ENCODE measurements at places on chromosomes 3 and 15.

- DNase-seq = no peak
Measured at GRCh38 chr15:67701669-67702068, 123.6 kb upstream of the SKOR1 start.

GRCh38 chr15:95698951-95699350 is 631.5 kb upstream of the NR2F2 start:
- no peak for DNase-seq

DNA sequence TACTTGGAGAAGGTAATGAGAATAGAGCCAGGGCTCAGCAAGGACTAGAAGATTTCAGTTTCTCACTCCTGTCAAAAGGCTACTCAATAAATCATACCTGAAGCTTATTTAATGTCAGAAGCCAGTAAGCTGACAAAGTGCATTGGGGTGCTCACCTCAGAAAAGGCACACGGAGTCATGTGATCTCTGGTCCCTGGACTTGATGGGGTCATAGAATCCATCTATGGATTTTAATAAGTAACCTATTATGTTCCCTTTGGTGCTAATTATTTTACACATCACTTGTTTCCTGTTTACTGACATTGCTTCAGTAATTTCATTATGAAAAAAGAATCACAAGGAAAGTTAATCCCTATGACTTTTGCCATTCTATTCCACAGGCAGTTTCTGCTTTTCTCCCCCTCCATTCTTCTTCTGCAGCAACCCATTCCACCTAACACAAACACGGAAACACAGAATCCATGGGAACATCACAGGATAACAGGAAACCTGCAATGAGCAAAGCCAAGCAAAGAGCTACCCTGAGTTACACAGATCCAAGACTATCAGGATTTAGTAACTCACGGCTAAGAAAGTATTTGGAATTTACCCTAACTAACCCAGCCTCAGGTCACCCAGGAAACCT is 159.6 kb downstream of the MEIS2 start:
- DNase-seq = no peak

DNA sequence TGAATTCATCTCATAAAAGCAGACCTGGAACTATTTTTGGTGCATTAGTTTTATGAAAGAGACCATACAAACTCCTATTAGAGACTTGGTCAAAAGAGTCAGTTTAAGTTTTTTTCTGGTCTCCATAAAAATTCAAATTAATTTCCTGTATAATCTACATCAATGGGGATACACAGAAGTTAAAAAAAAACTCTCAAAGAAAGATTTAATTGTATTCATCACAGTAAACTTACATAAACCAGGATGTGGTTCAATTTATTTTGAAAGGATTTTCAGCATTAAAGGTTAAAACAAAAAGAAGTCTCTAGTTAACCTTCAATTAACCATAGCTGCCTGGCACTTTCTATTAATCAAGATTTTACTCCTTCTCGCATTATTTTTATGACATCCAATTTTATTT is 530.3 kb upstream of the KCNMB2 start:
- no peak for DNase-seq

- DNase-seq = no peak
Measured at GRCh38 chr3:134618478-134619300, 32.1 kb downstream of the KY start.

- no peak for DNase-seq
Measured at GRCh38 chr15:69606144-69606543, 153.5 kb downstream of the RPLP1 start.

DNA sequence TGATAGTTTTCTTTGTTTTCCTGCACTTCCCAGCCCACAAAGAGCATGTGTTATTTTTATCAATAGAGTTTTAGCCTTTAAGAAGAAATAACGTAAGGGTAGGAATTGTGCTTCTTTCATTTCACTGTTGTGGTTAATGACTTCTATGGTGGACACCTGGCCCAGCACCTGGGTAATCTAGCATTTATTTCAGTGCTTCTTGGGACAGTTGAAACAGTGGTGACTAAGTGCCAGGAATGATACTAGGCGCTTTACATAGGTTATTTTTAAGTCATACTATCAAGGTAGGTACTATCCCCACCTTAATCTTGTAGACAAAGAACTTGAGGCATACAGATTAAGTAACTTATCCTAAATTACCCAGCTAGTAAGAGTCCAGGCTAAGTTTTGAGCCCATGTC is 243.8 kb downstream of the SOX2 start:
- no peak for DNase-seq

DNA sequence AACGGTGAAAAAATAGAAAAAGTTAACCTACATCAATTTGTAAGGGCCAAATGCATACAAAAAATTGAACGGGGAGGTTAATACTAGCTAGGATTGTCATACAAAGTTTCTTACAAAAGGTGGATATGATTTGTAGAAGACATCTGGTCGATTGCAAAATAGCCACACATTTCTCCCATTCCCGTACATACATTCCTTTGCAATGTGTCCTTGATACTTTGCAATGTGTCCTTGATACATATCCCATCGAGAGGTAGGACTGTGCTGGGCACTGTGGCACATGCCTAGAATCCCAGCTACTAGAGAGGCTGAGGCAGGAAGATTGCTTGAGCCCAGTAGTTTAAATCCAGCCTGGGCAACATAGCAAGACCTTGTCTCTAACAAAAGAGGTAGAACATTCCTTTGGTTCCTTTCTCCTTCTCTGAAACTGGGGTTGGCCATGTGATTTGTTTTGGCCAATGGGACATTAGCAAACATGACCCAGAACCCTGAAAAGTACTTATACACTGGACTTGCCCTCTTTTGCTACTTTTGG is 9.5 kb downstream of the TTBK2 start:
- DNase-seq = no peak

GRCh38 chr3:125141596-125142419 is 70.7 kb downstream of the SLC12A8 start:
- DNase-seq = no peak
